Activated T-helper 1 cell treated with anti-CD3 and anti-CD28 coated beads, Interleukin-12 subunit alpha, Interleukin-12 subunit beta, Interleukin-2, Interleukin-4 antibody, amounts not matched to agents 30 ng/mL and 10 ng/mL and 1 ng/mL, durations not matched to agents 14 hours and 24 hours and 36 hours (primary cell): ENCODE measurements at places on chromosomes 1 and 21. TPM values are rescaled to one million over a fixed set of nuclear protein-coding genes. Genes with fewer than 3 reads are reported as not detected.

DNA sequence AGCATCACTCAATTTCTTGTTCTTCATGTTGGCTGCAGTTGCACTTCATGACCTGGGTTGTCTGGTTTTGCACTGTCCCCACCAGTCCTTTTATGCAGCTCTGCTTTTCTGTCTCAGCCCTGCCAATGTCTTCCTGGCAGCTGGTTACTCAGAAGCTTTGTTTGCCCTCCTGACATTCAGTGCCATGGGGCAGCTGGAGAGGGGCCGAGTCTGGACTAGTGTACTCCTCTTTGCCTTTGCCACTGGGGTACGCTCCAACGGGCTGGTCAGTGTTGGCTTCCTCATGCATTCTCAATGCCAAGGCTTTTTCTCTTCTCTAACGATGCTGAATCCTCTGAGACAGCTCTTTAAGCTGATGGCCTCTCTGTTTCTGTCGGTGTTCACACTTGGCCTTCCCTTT is 6.6 kb downstream of the PIGV start:
- peak overlapping the region; percentile 46 for H3K27ac ChIP-seq
- H3K27me3 ChIP-seq, result no peaks in the 10 kb centered on the region

DNA sequence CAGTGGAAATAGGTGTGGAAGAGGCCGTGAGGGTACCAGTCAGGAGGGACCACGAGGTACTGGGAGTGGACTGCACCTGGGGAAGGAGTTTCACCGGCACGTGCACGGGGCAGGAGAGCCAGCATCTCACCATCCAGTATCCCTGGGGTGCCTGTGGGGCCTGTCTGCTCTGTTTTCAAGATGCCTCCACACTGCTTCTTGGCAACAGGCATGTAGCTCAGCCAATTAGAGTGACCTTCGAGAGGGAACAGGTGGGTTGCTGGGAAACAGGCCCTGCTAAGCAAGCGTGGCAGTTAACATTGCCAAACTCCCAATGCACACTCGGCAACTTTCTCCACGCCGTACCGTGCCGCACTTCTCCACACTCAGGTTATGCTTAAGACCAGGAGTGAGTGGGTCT is 17.7 kb downstream of the KCNC4 start:
- no peak overlapping the region for H3K27ac ChIP-seq
- H3K27me3 ChIP-seq, result no peaks in the 10 kb centered on the region
- H3K36me3 ChIP-seq, result peaks cover 2% of the 10 kb centered on the region
- H3K4me1 ChIP-seq, result no peaks in the 10 kb centered on the region
- no peak for DNase-seq

The TRIM67 gene
- not detected in 2 replicates for total RNA-seq

DNA sequence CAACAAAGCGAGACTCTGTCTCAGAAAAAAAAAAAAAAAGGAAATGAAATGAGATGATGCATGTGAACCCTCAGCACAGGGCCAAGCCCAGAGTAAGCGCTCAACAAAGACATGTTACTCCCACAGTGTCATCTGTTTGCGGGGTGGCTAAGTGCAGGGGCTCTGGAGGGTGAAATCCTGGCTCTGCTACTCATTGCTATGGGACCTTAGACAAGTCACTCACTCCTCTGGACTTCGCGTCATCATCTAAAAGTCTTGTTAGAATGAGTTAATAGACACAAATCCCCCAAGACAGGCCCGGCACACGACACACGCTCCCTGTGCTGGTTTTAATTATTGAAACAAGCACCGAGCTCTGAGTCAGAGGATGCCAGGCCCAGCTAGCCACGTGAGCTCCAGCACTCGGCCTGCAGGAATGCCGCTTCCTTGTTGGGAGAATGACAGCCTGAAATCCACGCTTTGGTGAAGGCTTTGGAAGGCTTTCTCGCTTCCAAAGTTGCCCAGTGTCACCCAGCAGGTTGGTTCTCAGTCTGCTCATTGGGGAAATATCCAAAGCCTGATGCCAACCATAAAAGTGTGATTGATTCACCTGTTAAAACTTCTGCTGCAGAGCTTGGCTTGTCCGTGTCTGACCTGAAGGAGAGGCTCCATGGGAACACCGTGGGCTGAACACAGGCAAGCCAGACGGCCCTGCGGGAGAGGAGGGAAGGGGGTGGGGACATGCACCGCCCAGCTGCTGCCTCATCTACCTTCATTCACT is 36.7 kb upstream of the TARDBP start:
- no peak overlapping the region for H3K4me3 ChIP-seq
- no peak overlapping the region for H3K27ac ChIP-seq
- no peak for DNase-seq
- peaks cover 18% of the 10 kb centered on the region for H3K27me3 ChIP-seq
- no peaks in the 10 kb centered on the region for H3K36me3 ChIP-seq

DNA sequence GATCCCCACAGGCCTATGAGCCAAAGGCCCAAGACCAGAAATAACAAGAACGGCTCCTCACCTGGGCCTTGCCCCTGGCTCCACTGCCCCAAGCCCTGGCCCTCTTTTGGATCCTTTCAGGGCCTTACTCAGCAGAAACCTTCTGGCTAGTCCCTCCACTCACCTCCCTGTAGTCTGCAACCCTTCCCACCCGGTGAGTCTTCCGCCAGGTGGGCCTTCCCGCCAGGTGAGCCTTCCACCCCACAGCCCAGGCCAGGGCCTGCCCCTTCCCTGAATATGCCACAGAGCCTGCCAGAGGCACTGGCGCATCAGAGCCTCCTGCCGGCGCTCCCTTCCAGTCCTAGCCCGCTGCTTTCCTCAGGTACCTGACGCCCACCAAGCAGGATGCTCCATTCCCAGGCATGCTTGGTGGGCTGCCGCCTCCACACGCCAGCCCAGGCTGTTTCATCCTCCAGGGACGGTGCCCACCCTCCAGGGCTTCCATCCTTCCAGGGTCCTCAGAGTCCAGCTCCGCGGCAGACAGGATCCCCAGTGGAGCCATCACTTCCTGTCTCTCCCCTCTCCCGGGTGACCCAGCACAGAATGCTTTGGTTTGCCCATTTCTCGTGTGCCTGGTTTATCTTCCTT is 20.9 kb downstream of the LHX4 start:
- H3K27me3 ChIP-seq, result peaks cover 7% of the 10 kb centered on the region
- no peak overlapping the region for H3K27ac ChIP-seq

- no peaks in the 10 kb centered on the region for H3K27me3 ChIP-seq
- DNase-seq, result no peak
- H3K4me1 ChIP-seq, result peaks cover 29% of the 10 kb centered on the region
- H3K27ac ChIP-seq, result no peak overlapping the region
- no peak overlapping the region for H3K4me3 ChIP-seq
Measured at GRCh38 chr1:173549813-173550212, 53.1 kb downstream of the SLC9C2 start.

DNA sequence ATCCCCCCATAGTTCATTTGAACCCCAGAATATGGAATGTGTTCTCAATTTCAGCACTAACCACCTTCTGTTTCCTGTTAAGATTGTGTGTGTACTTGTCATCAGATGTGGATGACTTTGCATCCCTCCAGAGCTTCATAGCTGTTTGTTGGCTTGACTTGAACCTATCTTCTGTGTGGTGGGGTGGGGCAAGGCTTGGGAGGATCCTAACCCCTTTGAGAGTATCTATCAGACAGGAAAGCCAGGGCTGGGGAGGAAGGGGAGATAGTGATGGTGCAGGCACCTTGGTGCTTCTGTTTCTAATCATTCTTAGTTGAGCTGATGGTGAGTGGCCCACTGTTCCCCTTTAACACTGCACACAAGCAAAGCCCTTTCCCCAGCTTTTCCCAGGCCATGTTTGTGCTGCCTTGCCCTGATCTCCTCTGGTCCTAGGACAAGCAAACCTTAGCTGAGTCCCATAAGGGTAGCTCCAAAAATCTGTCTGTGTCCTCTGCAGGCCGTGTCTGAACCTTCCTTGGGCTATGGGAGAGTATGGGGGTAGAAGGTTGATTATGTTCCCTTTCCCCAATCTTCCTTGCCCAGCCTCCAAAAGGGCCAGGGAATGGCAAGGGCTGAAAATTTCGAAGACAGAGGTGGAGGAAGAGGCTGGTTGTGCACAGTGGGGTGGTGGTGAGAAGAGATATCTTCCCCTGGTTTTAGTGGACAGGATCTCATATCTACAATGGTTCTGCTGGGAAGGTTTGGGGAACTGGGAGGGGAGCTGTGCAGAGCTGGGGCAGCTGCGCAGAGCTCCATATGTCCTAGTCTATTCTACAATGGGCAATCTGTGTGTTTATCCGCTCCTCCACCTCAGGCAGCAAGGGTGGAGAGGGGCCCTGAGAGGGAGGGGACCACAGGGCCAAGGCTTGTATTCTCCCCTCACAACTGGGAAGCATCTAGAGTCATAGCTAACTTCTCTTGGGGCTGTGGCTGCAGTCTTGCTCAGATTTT is 1.4 kb downstream of the NHLH1 start:
- peaks cover 4% of the 10 kb centered on the region for H3K27me3 ChIP-seq
- H3K36me3 ChIP-seq, result no peaks in the 10 kb centered on the region
- H3K4me3 ChIP-seq, result no peak overlapping the region
- no peaks in the 10 kb centered on the region for H3K4me1 ChIP-seq
- no peak for DNase-seq
- H3K27ac ChIP-seq, result no peak overlapping the region

DNA sequence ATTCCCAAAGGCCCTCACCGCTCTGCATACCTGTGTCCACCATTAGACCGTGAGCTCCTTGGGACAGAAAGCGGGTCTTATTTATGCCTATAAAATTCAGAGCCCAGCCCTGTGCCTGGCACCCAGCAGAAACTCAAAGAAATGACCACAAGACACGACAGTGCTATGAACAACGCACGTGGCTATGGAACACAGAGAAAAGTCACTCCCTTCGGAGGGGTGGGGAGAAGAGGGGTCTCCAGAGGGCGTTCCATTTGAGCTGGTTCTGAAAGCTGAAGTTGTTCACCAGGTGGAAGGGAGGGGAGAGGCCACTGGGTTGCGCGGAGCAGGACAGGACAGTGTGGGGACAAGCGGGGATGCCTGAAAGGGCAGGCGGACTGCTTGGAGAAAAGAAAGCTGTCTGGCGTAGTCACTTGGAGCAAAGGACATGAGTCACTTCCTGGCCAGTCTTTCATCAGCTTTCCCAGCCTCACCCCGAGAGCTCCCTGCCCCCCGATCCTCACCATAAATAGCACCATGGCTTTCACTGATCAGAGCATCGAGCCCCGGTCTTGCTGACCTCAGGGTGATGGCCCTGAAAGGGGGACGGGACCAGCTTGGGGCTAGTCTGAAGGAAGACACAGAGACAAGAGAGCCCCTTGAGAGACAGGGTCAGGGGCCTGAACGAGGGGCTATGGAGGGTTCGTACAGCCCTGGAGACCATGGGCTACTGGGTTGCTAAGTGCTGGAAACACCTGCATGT is 28.5 kb downstream of the ECE1 start:
- no peak for DNase-seq
- H3K27me3 ChIP-seq, result peaks cover 2% of the 10 kb centered on the region
- H3K4me3 ChIP-seq, result no peak overlapping the region
- H3K27ac ChIP-seq, result peak overlapping the region; percentile 61

GRCh38 chr21:45334591-45335081 is 46.9 kb upstream of the POFUT2 start:
- H3K4me1 ChIP-seq, result no peaks in the 10 kb centered on the region
- H3K27ac ChIP-seq, result no peak overlapping the region
- no peak overlapping the region for H3K4me3 ChIP-seq
- no peaks in the 10 kb centered on the region for H3K27me3 ChIP-seq
- H3K36me3 ChIP-seq, result no peaks in the 10 kb centered on the region
- no peak for DNase-seq

The PRR9 gene
- total RNA-seq, result not detected in 2 replicates

The SLC66A1 gene
- 9.9 and 12.0 TPM in 2 replicates for total RNA-seq

The GSTM5 gene
- total RNA-seq, result 0.08 TPM in 1 of 2 replicates, not detected in the other

DNA sequence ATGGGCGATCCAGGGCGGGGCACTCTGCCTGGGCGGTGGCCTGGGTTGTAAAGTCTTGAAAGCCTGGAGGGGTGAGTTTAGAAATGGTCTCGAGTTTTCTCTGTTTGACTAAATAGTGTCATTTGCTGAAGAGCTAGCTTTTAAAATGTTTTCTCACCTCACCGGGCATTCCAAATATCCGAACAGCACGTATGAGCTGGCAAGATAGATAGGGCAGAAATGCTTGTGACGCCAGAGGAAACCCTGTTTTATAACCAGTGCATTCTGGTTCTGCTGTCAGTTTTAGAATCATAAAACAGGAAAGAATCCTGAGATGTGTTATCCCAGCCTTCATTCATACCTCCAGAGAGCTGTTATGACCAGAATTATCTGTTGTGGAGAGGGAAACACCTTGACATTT is 725 bp downstream of the RTCA start:
- peak overlapping the region; percentile 100 for H3K4me3 ChIP-seq
- H3K4me1 ChIP-seq, result peaks cover 52% of the 10 kb centered on the region
- H3K27ac ChIP-seq, result peak overlapping the region; percentile 100
- peaks cover 39% of the 10 kb centered on the region for H3K36me3 ChIP-seq

The RIPPLY3 gene
- total RNA-seq, result 0.10 TPM in 2 replicates

DNA sequence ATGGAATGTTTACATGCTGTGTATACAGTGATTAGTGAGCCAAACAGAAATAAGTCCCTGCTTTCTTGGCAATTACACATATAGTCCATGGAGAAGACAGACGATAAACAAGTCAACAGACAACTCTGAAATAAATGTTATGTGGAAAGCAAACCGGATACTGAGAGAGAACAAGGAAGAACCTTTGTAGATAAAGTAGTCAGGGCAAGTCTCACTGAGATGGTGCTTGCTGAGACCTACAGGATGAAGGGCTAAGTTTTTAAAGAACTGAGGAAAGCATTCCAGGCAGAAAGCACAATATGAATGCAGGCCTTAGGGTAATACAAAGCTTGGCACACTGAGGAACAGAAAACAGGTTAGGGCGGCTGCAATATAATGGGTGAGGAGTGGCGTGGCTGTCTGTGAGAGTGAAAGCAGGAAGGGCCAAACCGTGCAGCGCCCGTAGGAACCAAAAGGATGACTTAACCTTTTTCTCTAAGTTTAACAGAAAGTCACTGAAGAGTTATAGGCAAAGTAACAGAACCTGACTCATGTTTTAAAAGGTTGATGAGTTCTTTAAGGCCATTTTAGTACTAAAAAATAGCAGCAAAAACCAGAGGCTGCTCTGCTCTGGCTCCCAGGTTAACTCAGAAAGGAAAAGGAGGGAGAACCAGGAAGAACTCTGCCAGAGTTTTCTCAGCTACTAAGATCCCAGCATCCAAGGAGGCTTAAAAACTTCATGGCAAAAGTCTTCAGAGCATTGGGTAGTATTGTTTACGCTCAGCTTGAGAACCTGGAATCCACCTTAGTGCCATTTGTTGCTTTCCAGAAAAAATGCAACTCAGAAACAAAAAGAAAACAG is 8.7 kb upstream of the TTF2 start:
- peaks cover 18% of the 10 kb centered on the region for H3K36me3 ChIP-seq
- peaks cover 61% of the 10 kb centered on the region for H3K4me1 ChIP-seq
- H3K27ac ChIP-seq, result peak overlapping the region; percentile 93
- DNase-seq, result peak; percentile 28
- no peaks in the 10 kb centered on the region for H3K27me3 ChIP-seq
- peak overlapping the region; percentile 82 for H3K4me3 ChIP-seq

The KCNK1 gene
- total RNA-seq, result 1.8 and 2.1 TPM in 2 replicates
